CD4-positive, alpha-beta T cell treated with Interleukin-6 at 100 ng/mL for 8 hours (primary cell): ENCODE measurements at places on chromosomes 12 and 14.

- DNase-seq, result no peak
These were observed 149.5 kb downstream of the PRIMA1 start for GRCh38 chr14:93638790-93639189.

DNA sequence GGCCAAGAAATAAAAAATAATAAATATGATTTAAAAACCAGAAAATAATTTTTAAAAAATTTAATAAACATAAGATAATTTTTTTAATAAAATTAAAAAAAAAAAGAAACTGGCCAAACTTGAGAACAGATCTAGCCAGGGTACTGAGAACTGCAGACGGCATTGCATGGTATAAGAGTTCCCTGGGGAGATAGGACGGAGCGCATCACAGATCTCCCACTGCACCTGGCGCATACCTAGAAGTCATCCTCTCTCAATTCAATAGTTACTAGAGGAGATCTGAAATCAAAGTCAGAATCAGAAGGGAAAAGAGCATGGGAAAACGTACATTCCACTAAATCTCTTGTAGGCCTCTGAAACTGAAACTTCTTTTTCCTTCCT is 58.9 kb upstream of the BCL2L14 start:
- DNase-seq, result no peak

DNA sequence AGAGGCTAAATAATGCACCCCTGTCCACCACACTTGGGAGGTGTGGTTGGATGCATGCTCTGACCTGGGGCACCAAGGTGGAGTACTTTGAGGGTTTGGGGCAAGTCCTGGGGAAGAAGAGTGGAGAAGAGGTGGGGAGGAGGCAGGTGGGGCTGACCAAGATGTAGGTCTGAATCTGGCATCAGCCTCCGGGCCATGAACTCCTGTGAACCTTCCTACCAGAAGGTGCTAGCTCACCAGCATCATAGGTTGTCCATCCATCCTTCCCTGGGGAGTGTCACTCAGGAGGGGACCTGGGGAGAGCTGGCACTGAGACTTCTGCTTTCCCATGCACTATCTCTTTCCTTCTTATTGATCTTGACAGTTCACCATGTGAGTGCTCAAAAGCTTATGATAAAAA is 13.6 kb upstream of the EMP1 start:
- no peak for DNase-seq

DNA sequence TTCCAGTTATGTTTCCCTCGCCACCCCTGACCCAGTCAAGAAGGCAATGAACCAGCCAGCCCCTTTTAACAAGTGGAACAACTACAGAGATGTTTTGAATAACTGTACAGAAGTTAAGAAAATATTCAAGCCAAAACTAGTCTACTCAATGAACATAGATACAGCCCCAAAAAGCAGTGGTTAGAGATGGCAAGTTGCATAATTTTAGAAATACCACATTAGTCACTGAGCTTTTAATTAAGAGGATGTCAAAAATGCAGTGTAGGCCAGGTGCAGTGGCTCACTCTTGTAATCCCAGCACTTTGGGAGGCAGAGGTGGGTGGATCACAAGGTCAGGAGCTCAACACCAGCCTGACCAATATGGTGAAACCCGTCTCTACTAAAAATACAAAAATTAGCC is 27.2 kb downstream of the PROX2 start:
- DNase-seq, result no peak

DNA sequence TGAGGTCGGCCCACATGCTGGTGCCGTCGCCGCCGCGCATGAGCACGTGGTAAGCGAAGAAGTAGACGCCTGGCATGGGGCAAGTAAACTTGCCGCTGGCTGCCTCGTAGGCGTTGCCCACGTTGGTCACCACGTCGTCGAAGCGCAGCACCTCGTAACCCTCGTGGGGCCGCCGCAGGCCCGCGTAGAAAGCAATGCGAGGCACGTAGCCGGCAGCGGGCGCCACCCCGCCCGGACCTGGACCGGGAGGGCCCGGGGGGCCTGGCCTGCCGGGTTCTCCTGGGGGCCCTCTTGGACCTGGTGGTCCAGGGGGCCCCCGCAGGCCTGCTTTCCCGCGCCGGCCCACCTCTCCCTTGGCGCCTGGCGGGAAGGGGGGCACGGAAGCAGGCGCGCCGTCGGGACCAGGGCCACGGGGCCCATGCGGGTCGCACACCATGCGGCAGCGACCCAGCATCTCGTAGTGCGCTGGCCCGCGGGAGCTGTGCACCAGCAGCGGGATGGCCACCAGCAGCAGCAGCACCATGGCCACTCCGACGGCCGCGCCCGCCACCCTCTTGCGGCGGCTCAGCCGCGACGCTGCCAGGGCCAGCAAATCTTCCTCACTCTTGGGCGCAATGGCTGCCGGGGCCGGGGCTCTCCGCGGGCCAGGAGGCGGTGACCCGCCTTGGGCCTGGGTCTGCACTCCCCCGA is 888 bp downstream of the C1QL4 start:
- no peak for DNase-seq

GRCh38 chr14:50083467-50084337 is 32.7 kb downstream of the VCPKMT start:
- DNase-seq, result peak; percentile 50

- DNase-seq, result no peak
These were observed 506.6 kb upstream of the ATXN7L3B start for GRCh38 chr12:74031045-74031444.

- no peak for DNase-seq
These were observed 7.7 kb downstream of the FOS start for GRCh38 chr14:75286313-75286712.

DNA sequence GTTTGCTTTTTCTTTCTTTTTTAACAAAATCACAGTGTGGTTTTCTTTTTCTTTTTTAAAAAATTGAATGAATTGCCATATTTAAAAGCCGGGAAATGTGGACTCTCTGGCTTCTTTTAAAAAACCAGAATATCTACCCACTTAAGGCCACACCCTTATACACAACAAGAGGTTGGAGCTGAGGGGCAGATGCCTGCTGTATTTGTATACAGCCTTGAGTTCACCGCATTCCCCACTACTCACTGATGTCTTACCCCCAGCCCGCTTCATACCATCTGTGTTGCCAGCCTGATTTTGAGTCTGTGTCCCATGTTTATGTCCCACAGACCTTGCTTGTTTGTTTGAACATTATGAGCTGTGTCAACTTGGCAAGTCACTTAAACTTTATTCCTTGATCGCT is 14.3 kb downstream of the JDP2 start:
- no peak for DNase-seq

- no peak for DNase-seq
These were observed 63.5 kb downstream of the NINJ2 start for GRCh38 chr12:599756-600155.

DNA sequence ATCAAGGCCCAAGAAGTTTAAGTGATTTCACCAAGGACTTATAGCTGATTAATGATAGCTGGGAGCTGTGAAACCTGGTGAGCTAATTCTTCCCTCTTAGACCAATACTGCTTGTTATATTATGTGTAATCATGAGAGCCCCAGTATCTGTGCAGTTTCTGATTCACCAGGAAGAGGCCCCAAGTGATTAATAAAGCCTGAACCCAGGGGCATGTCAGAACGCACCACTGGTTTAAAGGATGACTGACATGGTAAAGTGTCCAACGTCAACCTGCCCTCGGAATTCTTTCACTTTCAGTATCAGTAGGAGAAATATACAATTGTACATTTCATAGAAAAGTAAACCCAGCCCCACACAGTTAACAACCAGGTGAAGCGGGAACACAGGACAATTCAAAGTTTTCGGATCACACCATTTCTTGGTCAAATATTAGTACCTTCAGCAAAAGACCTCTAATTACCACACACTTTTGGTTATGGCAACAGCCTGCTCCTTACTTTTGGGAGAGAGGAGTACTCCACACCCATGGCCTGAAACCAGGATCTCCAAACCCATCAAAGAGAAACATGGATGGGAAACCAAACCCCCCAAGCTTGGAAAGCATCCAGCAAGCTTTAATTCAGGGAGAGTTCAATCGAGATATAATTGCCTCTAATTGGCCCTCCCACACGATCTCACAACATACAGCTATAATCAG is 28.5 kb downstream of the TMCC3 start:
- peak; percentile 19 for DNase-seq

DNA sequence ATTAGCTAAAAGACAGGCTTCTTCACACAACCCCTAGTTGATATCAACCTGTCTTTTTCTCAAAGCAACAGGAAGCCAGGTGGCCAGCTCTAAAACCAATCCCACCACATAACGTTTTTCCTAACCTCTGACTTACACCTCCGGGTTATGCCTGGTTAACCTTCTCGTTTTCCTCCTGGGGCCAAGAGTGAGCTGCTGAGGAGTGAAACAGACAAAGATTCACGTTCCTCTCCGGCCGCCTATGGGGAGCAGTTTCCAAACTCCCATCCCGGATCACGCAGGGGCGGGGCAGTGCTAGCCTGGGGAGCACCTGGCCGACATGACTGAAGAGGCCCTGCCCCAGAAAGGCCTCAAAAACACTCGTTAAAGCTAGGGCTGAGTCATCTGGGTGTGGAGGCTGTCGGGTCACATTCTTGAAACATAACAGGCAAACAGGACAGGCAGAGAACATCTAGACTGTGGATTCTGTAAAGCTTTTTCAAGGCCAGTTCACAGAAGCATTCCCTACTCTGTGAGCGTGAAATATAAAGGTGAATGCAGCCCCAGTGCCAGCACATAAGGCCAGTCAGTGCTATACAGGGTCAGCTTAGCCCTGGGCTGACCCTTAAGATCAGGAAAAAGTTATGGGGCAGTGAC is 25.9 kb upstream of the LGALS3 start:
- peak; percentile 75 for DNase-seq

DNA sequence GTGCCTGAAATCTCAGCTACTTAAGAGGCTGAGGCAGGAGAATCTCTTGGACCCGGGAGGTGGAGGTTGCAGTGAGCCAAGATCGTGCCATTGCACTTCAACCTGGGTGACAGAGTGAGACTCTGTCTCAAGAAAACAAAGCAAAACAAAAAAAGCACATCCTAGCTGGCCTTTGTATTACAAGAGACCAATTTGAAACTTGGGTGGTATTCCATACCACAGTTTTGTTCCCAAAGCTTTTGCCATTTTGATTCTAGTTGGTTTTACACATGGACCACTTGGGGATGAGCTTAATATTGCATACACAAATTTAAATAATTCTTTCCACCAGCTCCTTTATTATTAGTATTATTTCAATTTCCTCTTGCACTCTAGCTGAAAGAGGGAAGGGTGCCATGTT is 276.9 kb upstream of the SLC16A7 start:
- no peak for DNase-seq

GRCh38 chr12:52557476-52557875 is 4.5 kb upstream of the KRT71 start:
- DNase-seq, result no peak

- no peak for DNase-seq
These were observed 12.1 kb downstream of the MDM1 start for GRCh38 chr12:68319988-68320623.

DNA sequence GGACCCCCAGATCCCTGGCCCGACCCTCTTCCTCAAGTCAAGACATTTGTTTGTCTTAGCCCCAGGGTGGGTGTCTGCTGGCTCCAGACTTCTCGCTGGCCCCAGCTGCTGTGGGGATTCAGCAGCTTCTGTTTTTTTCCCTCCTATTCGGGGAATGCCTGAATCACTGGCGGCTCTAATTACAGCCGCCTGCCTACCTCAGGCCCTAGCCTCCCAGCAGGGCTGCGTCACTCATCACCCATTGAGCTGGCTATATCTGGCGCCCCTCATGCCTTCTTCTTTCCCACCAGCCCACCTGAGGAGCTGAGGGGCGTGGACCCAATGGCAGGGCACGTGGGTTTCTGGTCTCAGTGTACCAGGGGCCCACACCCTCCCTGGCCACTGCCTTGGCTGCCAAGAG is 10.1 kb downstream of the KRT80 start:
- no peak for DNase-seq

DNA sequence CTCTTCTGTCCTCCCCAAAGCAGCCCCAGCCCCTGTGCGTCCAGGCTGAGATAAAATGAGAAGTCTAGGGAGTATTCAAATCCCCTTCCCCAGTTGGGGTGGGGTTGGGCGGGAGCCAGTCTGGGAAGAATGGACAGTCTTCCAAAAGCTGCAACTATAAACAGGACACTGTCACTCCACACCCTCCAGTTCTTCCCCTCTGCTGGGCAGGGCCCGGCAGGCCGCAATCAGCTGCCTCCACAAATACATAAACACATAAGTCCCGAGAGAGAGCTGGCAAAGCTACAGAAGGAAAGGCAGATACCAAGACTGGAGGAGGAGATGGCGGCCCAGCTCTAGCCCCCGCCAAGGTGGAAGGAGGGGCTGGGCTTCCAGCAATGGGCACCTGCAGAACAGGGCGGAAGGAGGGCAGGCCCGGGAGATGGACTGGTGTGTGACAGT is 12.7 kb downstream of the LTBP2 start:
- no peak for DNase-seq

GRCh38 chr14:77007975-77008421 is 20.5 kb downstream of the IRF2BPL start:
- DNase-seq, result no peak

DNA sequence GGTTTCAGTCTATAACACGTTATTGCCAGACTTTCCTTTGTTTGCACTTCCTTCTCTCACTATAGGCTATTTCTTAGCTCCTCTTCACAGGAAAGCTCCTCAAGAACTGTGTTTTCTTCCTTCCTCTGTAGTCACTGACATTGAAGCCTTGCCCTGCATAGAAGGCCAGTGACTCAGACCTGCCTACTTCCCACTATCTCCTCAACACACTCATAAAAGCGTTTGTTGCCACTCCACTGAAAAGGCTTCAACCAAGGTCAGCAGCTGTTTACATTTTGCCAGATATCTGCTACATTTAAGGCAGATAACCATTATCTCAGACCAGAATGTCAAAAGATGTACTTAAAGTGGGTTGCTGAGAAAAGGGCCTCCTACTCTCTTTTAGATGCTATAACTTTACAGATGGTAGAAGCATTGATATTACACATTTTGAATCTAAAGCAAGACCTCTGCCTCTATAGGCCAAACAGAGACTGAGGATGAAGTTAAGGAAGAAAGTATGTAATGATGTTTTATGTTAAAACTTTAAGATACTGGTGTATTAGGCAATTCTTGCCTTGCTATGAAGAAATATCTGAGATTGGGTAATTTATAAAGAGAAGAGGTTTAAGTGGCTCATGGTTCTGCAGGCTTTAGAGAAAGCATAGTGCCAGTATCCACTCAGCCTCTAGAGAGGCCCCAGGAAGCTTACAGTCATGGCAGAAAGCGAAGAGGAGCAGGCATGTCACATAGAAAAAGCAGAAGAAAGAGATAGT is 233.3 kb upstream of the FLRT2 start:
- DNase-seq, result no peak

DNA sequence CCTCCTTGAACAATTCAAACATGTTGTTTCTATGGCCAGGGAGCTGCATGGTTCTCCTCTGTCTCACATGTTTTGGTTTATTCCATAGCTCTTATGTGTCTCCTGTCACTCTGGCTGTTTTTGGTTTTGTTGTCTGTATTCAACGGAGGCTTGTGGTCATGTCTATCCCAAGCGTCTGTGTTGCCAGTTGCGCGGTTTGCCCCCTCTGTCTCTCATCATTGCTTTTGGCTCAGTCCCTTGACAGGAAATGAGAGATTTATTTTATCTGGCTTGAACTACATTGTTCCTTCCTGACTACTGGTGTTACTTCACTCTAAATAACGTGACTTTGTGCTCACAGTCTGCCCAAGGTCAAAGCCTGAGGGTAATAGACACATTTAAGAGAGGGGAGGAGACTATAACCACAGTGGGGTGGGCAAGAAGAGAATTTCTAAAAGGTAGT is 96.4 kb upstream of the SOX5 start:
- DNase-seq, result no peak
